ENCODE measurements at places on chromosomes 6 and 20.

- DNase-seq: no peak
Observed at GRCh38 chr6:166903027-166903426, 53.3 kb downstream of the RNASET2 start.

DNA sequence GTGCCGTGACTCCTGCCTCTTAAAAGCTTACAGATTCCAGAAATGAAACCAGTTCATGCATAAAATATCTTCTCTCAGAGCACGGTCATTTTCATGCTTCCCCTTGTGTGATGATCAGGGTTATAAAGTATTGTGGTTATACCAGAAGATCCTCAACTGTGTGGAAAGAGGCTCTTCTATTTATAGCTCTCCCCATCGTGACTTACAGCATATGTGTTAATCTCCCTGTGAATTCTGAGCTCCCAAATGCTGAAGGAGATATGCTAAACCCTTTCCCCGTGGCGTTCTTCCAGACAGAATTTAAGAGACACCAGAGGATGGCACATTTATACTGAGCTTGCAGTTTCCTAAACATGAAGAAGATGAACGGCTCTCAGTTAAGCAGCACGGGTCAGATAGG, 158.8 kb downstream of the CDH26 start:
- DNase-seq: no peak

- no peak for DNase-seq
Observed at GRCh38 chr6:129793447-129793846, 67.7 kb downstream of the TMEM244 start.

DNA sequence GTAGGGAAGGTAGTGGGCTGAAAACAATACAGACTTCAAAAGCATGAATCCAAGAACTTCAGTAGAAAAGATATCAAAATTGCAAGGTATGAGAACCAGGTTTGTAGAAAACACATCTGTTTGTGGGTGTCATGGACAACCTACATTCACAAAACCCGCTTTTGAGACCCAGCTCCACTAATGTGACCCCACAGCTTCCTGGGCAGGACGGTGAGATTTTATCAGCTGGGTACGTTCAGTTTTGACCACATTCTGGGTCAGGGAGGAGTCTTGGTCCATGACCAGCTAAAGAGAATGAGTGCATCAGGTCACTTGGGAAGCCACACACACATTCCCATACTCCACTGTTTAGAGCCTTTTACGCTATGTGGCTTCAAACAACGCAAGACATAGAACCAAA, 77.1 kb downstream of the BCAS1 start:
- DNase-seq: no peak

- no peak for DNase-seq
Observed at GRCh38 chr20:58784321-58785074, 66.2 kb downstream of the GNAS-AS1 start.

GRCh38 chr6:79064635-79065034, 13.4 kb downstream of the PHIP start:
- DNase-seq: no peak

DNA sequence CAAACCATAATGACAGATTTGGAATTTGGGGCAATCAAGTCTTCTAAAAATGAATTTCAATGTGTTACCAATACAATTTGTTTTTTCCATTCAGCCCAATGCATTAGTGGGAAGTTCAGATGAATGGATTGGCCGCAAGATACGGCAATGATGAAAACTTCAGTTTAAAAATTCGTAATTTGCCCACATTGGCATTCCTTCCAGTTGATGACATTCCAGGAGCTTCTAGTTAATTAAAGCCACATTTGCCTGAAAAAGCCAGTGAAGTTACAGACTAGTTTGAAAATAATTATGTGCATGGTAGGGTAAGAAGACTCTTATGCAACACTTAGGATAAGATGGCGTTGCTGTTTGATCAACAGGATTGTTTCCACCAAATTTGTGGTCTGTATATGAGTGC, 46.2 kb downstream of the NHLRC1 start:
- DNase-seq: no peak

DNA sequence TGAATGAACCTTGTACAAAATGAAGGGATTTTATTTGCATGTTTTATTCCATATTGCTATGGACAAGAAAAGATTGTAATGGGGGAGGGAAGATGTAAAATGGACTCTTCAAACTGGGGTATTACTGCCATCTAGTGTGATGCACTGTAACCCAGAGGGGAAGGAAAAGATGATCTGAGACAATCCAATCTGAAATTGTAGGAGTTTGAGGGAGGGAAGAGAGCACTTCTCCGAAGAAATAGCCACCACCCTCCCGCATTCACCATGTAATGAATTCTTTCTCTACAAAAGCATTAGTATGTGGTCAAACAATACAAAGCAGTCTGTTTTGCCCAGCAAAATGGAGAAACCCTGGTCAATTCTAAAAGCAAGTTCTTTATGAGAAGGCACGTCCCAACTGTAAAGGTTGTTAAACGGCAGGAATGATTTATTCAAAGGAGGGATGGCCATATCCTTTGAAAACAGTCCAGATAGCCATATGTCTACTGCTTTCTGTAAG, 679.5 kb upstream of the NRSN1 start:
- DNase-seq: no peak

DNA sequence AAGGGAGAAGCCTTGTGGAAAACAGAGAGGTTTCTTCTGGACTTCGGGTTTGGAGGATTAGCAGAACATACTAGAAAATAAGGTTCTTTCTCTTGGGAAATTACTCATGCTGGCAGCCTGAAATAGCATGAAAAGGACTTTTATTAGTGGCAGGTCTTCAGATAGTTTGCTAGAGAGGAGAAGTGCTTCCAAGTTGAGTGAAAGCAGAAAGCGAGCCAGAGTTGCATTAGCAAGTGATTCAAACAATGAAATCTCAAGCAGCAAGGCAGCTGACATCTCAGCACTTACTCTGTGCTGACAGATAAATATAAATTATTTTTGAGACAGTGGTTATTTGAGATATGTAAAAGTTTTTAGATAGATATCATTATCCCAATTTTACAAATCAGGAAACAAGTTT, 91.9 kb downstream of the PLCB4 start:
- no peak for DNase-seq

DNA sequence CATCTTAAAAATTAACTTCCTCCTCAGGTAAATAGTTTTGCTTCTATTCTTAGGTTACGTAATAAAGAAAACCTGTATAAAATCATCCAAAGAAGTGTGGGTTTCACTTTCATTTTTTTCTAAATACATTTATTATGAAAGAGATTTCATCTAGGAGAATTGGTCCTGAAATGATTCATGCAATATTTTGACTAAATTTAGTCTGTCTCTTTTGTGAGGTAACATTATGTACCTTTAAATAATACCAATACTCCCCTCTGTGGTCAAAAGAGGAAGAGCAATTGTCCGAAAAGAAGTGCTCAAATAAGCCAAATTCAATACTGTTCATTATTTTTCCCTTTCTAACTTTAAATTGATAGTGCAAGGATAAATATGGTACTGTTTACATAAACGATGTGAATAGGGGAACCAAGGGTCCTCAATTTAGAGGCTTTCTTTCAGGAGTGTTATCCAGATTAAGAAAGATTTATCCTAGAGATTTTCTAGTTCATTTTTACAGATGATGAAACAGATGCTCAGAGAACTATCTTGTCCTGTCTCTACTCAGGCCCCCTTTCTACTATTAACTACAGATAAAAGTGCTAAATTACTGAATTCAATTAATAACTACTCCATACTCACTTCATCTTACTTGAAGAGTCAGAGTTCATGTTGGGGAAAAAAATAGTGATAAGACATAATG, 26.2 kb downstream of the CYP39A1 start:
- no peak for DNase-seq

GRCh38 chr20:6122873-6123648, at the start of gene FERMT1:
Gene FERMT1, minus strand, starts transcription at chr20:6123030. Its CDS starts 3,476 bp downstream, at chr20:6119554.
- DNase-seq: no peak

Measured in T follicular helper cell (primary cell).